ENCODE measurements at places on chromosomes 16 and 17.

DNA sequence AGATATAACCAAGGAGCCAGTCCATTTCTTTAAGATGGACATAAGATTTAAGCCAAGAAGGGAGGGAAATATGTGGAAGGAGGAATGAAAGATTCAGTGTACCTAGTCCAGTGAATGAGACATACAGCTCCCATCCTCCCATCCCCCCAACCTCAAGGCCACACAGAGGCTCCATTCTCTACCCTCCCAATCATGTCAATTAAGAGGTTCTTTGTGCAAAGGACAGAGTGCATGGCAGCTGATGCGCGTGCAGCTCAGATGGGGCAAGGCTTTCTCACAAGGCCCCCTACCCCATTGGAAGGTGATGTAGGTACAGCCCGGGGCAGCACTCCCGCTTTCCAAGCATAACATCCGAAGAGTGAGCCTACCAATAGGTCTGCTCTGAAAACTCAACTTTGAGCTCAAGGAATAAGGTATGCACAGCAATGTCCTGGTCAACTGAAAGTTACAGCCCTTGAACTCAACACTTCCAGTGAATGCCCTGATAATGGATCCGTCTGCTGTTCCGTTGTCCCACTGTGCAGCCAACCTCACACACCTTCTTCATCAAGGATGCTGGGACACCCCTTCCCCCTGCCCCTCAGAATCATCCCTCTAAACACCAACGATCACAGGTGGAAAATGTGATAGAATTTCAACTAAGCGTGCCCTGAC, 458.1 kb downstream of the SOX9 start:
- no peak for DNase-seq

- no peak for DNase-seq
Measured at GRCh38 chr16:70680495-70681381, 5.1 kb downstream of the MTSS2 start.

DNA sequence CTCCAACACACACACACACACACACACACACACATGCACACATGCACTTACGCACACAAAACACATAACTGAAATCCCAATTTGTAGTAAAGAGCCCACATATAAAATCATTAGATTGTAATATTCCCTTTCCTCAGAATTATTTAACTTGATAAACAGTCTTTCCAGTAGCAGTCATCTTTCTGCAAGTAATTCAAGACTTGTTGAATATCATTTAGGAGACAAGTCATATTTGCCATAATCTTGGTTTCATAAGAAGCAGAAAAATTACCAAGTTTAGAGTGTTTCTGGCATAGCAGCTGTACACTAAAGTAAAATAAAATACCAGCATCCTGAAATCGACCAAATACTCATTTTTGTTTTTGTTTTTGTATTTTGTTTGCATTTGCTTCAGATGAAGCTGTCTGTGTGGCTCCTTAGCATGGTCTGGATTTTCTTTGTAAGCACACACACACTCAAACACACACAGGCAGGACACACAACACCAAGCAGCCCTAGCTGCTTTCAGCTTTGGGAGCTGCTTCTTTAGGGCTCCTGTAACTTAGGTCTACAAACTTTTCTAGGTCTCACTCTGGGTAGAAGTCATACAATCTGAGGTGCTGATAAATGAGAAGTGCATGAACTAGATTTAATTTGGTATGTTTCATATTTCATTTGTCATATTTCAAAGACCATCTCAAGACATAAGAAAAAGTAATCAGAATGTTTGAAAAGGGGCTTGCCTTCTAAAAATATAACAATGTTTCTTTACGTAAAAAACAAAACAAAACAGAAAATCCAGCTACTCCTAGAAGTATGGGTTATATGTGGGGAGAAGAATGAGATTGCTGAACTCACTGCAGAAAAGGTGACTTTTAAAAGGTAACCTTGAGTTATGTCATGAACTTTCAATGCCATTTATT, 3.0 kb downstream of the SALL1 start:
- no peak for DNase-seq

- DNase-seq = no peak
Measured at GRCh38 chr17:75428543-75429469, 23.3 kb upstream of the GRB2 start.

DNA sequence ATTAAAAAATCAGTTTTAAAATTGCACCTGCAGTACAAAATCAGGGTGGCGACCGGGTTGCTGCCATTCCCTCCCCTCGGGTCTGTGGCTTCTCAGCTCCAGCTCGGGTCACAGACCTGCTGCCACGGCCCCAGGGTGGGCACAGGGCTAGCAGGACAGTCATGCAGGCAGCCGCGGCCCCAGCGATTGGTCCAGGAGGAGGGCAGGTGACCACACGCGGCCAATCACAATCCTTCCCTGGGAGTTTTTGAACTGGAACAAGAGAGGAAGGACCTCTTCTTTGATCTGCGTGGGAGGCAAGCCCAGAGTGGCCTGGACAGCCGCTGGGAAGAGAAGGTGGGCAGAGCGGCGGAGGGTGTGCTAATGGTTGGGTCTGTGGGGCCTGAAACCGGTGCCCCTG, 25.5 kb downstream of the CBFA2T3 start:
- no peak for DNase-seq

- no peak for DNase-seq
Measured at GRCh38 chr16:52280086-52280485, 266.9 kb downstream of the TOX3 start.

- no peak for DNase-seq
Measured at GRCh38 chr17:80705988-80706387, 161.3 kb downstream of the RPTOR start.

- DNase-seq = no peak
Measured at GRCh38 chr17:47717261-47717697, 15.8 kb upstream of the TBX21 start.

DNA sequence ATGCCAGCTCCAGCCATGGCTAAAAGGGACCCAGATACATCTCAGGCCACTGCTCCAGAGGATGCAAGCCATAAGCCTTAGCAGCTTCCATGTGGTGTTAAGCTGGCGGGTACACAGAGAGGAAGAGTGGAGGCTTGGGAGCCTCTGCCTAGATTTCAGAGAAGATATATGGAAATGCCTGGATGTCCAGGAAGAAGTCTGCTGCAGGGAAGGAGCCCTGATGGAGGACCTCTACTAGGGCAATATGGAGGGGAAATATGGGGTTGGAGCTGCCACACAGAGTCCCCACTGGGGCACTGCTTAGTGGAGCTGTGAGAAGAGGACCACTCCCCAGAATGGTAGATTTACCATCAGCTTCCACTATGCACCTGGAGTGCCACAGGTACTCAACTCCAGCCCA, 32.1 kb downstream of the RNF112 start:
- no peak for DNase-seq

GRCh38 chr17:58086953-58087352, 3.7 kb downstream of the DYNLL2 start:
- no peak for DNase-seq

GRCh38 chr16:85798901-85799496, 345 bp downstream of the EMC8 start:
- DNase-seq = peak; percentile 21

GRCh38 chr16:88279998-88280397, 102.8 kb upstream of the ZNF469 start:
- no peak for DNase-seq

DNA sequence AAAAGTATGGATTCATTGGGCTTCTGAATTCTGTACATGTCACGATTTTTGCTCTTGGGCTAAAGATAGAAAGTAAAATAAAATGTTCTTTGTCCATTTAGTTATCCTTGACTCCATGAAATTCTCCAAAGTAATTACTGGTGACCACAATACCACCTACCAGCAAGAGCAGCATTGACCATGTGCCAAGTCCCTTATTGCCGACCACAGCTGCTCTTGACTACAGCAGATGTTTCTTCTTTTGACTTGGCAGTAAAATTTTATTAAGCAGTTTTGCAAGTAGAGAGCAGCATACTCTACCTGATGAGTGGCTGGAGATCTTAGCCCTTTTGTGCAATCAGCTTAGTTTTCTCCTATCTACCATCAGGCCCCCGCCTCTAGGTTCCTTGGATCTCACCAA, 152.2 kb upstream of the TBX2 start:
- no peak for DNase-seq

DNA sequence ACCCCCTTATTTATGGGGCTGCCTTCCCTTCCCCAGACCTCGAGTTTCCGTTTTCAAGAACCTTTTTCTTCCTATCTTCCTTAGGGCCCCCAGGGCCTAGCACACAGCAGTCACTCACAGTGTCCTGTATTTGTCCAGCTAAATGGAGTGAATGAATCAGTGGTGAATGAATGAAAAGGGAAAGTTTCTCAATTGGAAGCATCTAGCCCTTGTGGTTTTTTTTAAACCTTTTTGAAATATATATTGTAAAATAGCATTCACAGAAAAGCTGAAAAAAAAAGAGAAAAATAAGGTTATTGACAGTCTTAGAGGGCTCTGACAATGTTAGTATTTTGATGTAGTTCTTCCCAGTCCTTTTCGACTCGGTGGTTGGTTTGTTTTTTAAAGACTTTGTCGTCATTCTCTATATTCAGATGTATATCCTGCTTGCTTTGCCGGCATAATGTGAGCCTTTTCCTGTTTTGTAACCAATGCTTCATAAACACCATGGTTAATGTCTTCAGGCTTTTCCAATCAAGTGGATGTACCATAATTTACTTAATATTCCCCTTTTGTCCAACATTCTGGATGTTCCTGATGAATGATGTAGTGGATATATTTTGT, 45.3 kb downstream of the RAI1 start:
- DNase-seq = no peak

DNA sequence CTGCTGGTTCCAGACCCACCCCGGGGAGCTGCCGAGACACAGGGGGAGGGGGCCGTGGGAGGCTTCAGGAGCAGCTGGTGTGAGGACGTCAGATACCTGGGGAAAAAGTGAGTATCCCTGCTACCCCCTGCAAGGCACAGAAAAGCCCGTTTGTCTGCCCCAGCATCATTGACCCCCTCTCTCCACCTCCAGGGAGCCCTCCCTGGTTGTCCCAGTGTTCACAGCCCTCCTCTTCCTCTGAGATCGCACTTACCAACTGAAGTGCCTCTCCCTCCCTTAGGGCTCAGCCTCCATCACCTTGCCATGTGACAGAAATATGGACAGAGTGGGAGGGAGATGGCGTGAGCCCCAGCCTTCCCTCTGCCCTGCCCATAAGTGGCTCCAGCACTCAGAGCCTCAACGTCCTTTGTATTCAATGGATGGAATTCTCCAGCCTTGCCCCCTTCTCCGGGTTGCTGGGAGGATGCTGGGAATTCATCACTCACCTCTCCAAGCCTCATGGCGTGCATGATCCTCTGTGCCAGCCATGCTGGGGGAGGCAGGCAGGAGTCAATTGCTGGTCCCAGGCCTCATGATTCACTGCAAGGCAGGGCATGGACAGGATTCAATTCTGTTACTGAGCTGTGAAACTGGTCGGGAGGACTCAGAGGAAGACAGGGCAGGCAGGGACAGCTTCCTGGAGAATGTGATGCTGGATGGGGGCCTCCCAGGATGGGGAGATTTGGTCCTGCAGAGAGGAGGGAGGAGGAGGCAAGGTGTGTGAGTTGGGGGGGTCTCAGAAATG, 14.6 kb downstream of the SPNS3 start:
- no peak for DNase-seq

DNA sequence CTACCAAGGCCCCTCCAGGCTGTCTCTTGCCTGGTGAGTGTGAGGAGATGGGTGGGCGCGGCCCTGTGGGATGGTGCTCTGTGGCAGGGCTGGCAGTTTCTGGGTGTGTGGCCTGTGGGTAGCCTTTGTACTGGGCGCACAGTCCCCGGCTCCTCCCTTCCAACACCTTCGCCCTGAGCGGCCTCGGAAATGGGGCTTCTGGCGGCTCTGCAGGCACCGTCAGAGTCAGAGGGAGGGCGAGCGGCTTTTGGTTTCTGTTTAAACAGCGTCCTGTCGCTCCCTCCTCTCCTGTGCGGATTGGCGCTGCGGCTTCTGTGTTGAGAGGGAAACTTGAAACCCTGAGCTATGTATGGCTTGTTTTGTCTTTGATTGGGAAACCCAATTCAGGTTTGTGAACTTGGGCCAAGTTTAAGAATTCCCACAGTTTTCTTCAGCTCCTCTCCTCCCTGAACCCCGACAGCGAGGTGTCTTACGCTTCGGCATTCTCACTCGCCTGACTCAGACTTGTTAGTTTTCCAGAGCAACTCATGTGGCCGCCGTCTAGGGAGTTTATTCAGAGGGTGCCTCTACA, 8.3 kb upstream of the ZNF750 start:
- DNase-seq = peak; percentile 49

GRCh38 chr17:48568499-48569239, 9.5 kb downstream of the HOXB4 start:
- DNase-seq = no peak

DNA sequence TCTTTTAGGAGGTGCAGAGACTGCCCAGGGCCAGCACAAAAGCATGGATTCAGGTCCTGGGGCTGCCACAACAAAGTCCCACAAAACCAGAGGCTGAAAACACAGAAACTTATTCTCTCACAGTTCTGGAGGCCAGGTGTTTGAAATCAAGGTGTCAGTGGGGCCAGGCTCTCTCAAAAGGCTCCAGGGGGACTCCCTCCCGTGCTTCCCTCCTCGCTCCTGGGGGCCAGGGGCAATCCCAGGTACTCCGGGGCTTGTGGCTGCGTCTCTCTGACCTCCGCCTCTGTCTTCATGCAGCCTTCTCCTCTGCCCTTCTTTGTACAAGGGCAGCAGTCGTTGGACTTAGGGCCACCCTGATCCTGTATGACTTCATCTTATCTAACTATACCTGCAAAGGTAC, 8.3 kb upstream of the RBFOX3 start:
- DNase-seq = no peak

DNA sequence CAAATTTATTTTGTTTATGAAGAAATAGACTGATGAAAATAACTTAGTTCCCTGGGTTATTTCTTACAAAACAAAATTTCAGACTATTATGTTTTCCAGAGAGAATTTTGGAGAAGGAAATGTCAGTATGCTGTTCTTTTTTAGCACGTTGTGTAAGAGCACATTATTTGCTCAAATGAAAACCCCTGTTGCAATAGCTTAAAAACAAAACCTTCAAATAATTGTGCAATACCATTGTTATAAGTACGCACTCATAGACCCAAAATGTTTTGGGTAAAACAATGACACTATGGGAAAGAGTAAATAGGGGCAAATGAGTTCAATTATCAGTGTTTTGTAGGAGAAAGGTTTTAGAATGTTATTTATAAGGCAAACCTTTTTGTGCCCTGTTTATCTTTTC, 18.2 kb downstream of the VMP1 start:
- DNase-seq = no peak

- DNase-seq = no peak
Measured at GRCh38 chr17:17120701-17121100, 78.4 kb downstream of the MPRIP start.

DNA sequence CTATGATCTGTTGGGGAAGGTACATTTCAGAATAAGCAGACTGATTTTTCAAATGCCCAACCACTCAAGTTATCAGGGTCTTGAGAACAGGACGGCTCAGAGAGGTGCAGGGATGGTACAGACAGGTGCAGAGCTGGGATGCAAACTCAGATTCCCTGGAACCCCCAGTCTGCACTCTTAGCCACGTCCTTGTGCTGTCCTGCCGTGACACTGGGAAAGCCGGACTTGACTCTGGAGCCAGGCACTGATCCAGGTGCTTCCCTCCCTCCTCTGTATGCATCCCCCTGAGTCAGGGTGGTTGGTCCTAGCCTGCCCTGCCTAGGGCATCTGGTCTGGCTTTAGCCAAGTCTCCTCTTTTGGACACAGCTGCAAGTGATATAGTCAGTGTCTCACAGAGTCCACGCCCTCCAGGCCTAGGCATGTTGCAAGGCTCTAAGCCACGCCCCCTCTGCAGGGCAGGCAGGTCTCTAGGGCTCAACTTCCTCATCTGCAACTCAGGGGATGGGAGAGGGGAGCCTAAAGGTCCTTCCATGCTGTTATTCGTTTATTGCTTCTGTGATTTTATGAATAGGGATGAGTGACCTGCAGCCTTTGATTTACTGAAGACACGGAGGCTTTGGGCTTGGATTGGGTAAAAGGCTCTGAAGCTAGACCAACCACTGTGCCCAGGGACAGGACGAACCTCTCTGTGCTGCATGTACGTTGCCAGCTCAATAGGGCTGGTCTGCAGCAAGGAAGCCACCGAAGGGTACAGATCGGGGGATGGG, 97.3 kb downstream of the SDK2 start:
- peak; percentile 8 for DNase-seq
